Suprapubic skin (tissue), 4 donors: ENCODE measurements at places on chromosomes 12 and 14.

DNA sequence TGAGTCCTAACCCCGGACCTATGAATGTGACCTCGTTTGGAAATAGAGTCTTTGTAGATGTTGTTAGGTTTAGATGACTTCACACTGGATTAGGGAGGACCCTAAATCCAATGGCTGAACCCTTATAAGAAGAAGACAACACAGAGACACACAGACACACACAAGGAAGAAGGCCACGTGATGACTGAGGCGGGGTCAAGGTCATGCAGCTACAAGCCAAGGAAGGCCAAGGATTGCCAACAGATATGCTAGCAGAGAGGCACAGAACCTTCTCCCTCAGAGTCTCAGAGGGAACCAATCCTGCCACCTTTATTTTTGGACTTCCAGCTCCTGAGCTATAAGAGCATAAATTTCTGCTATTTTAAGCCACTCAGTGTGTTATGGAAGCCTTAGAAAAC is 31.8 kb downstream of the LTBP2 start:
- no peak for DNase-seq

GRCh38 chr12:53560351-53560750 is 53.1 kb upstream of the NPFF start:
- DNase-seq: no peak

DNA sequence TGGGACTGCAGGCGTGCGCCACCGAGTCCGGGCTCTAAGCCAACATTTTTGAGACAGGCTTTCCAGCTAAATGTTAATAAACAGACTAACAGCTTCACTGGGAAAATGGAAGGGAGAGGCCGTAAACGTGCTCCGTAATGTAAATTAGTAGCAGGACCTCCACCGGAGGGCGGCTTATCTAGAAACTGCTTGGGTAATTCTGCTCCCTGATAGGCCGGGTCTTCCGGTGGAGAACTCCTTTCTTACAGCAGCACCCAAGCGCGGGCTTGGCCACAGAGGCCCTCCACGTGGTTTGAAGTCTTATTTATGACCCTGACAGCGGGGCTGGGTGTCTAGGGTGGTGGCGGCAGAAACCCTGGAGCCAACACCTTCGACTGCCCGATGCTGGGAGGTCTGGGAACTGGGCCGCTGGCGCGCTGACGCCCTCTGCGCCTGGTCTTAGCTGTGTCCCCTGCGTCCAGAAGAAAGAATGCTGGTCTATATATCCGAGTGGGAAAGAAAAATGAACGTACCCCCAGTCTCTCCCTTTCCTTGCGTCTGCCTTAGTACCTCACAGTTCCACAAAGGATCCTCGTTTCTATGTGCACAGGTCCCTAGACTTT is 1.7 kb downstream of the DPPA3 start:
- DNase-seq: no peak

GRCh38 chr12:6273541-6274230 is 36.8 kb upstream of the PLEKHG6 start:
- no peak for DNase-seq

DNA sequence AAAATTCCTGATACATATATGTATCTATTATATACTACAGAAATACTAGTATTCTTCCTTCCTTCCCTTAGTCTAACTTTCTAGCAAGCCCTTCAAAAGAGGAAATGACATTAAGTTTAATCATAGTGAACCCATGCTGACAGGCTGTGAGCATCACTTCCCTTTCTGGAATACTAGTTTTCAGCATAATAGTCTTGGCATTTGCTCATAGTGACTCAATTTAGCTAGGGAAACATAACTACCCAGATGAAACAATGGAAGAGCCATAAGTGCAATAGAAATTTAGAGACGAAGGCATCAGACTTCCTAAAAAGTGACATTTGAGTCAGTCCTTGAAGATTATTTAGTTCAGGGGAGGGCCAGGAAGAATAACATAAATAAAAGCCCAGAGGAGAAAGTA is 184.5 kb upstream of the CRY1 start:
- DNase-seq: no peak

GRCh38 chr12:28951935-28952334 is 197.1 kb upstream of the FAR2 start:
- no peak for DNase-seq

- DNase-seq: no peak
Observed at GRCh38 chr12:20403230-20403629, 34.9 kb downstream of the PDE3A start.

- DNase-seq: no peak
Observed at GRCh38 chr12:10293570-10294227, 14.0 kb upstream of the KLRD1 start.

- no peak for DNase-seq
Observed at GRCh38 chr12:288687-289086, 26.1 kb upstream of the SLC6A13 start.

DNA sequence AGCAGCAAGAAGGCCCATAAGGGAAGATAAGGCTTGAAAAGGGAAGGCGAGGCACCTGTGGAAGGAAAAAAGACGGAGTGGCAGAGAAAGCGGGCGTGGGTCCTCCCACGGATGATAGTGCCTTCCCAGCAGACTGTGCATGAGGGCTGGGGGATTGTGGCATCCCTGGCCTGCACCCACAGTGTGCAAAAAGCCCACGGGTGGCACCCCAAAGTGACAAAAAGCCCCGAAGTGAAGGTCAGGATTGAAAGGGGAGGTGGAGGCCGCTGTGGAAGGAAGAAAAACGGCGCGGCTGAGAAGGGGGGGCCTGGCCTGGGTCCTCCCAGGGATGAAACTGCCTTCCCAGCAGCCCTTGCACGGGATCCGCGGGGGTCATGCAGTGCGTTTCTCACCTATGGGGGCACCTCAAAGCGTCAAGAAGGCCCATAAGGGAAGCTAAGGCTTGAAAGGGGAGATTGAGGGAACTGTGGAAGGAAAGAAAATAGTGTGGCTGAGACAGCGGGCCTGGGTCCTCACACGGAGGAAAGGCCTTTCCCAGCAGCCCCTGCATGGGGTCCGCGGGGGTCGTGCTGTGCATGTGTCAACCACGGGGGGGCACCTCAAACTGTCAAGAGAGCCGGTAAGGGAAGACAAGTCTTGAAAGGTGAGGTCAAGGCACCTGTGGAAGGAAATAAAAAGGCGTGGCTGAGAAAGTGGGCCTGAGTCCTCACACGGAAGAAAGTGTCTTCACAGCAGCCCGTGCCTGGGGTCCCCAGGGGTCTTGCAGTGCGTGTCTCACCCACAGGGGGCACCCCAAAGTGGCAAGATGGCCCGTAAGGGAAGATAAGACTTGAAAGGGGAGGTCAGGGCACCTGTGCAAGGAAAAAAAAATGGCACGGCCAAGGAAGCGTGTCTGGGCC is 274.1 kb downstream of the ALG10 start:
- peak; percentile 45 for DNase-seq

- DNase-seq: no peak
Observed at GRCh38 chr14:37746140-37746832, 150.9 kb downstream of the TTC6 start.

DNA sequence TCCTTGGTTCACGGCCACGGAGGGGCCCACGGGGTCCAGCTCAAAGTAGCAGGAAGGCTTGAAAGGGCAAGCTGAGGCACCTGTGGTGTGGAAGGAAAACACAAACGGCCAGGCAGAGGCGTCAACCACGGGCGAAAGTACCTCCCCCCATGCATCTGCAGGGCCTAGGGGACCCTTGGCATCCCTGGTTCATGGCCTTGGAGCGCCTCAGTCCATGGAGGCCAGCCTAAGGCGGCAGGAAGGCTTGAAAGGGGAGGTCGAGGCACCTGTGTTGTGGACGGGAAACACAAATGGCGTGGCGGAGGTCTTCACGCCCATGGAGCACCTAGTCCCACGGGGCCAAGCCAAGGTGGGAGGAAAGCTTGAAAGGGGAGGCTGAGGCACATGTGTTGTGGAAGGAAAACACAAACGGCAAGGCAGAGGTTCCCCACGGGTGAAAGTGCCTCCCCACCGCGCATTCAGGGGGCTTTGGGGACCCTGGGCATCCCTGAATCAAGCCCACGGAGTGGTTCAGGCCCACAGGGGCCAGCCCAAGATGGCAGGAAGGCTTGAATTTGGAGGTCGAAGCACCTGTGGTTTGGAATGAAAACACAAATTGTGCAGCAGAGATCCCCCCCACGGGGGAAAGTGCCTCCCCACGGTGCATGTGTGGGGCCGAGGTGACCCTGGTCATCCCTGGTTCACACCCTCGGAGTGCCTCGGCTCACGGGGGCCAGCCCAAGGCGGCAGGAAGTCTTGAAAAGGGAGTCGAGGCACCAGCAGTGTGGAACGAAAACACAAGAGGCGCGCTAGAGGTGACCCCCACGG is 380.8 kb downstream of the ALG10 start:
- peak; percentile 51 for DNase-seq

DNA sequence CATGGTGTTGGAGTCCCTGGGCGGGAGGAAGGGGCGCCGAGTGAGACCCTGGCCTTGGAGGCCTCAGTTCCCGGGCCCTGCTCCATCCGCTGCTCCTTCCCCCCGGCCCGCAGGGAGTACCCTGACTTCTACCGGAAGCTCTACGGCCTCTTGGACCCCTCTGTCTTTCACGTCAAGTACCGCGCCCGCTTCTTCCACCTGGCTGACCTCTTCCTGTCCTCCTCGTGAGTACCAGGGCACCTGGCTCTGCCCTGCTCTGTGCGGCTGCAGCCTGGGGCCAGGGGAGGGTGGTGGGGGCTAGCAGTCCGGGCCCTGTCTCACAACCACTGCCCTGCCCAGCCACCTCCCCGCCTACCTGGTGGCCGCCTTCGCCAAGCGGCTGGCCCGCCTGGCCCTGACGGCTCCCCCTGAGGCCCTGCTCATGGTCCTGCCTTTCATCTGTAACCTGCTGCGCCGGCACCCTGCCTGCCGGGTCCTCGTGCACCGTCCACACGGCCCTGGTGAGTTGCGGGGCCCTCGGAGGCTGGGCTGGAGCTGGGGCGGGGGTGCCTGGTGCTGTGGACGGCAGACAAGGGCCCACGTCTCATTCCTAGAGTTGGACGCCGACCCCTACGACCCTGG is 7.0 kb downstream of the NOC4L start:
- peak; percentile 77 for DNase-seq

DNA sequence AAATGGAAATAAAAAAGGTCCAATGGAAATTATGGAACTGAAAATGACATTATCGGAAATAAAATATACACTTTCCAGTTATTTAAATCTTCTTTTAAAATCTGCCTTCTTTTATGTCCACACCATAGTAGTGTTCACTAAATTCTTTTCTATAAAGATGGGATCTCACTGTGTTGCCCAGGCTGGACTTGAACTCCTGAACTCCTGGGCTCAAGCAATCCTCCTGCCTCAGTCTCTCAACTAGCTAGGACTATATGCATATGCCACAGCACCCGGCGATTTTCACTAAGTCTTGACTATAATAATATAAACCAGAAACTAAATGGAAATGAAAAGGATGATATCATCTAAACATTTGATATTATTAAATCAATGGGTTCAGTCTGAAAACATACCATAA is 188.4 kb downstream of the MED13L start:
- DNase-seq: no peak

- peak; percentile 76 for DNase-seq
Observed at GRCh38 chr12:123973552-123974341, 732 bp downstream of the ZNF664 start.

DNA sequence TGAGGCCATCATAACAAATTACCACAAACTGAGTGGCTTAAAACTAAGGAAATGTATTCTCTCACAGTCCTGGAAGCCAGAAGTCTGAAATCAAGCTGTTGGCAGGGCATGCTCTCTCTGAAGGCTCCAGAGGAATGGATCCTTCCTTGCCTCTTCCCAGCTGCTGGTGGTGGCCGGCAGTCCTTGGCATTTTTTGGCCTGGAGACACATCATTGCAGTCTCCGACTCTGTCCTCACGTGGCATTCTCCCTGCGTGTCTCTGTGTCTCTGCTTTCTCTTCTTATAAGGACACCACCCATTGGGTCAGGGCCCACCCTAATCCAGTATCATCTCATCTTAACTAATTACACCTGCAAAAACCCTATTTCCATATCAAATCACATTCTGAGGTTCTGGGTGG is 206.1 kb downstream of the SLC41A2 start:
- DNase-seq: no peak

GRCh38 chr14:91300957-91301356 is 56.5 kb upstream of the GPR68 start:
- no peak for DNase-seq
